NCI-H774 (cell line): ENCODE measurements at places on chromosomes 11 and 22.

DNA sequence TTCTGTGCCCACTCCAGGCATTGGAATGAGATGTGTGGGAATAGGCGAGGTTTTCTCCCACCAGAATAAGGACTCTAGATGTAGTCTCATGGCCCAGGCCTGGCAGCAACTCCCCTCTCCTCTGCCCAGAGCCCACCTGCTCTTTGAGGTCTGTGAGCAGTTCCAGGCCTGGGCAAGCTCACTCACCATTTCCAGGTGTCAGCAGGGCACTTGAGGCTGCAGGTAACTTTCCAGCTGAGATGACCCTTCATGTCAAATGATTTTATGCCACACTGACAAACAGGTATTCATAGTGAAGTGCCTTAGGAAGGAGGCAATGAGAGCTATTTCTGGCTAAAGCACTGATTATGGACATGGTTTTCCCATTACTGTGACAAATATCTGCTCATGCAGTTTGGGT is 123.3 kb upstream of the CCDC90B start:
- DNase-seq, result no peak

- no peak for DNase-seq
These were observed 15.7 kb upstream of the SYT8 start for GRCh38 chr11:1819074-1819473.

- no peak for DNase-seq
These were observed 6.9 kb downstream of the OR8B12 start for GRCh38 chr11:124536520-124536919.

GRCh38 chr22:46121523-46122287 is 28.6 kb upstream of the PPARA start:
- no peak for DNase-seq

- no peak for DNase-seq
These were observed 42.2 kb downstream of the BIRC2 start for GRCh38 chr11:102389253-102389652.

- DNase-seq, result no peak
These were observed 9.8 kb upstream of the APOL6 start for GRCh38 chr22:35638410-35638809.

GRCh38 chr22:29254286-29254660 is 13.5 kb downstream of the RHBDD3 start:
- DNase-seq, result no peak

- peak; percentile 67 for DNase-seq
These were observed 81.9 kb downstream of the UVRAG start for GRCh38 chr11:75896843-75897419.

DNA sequence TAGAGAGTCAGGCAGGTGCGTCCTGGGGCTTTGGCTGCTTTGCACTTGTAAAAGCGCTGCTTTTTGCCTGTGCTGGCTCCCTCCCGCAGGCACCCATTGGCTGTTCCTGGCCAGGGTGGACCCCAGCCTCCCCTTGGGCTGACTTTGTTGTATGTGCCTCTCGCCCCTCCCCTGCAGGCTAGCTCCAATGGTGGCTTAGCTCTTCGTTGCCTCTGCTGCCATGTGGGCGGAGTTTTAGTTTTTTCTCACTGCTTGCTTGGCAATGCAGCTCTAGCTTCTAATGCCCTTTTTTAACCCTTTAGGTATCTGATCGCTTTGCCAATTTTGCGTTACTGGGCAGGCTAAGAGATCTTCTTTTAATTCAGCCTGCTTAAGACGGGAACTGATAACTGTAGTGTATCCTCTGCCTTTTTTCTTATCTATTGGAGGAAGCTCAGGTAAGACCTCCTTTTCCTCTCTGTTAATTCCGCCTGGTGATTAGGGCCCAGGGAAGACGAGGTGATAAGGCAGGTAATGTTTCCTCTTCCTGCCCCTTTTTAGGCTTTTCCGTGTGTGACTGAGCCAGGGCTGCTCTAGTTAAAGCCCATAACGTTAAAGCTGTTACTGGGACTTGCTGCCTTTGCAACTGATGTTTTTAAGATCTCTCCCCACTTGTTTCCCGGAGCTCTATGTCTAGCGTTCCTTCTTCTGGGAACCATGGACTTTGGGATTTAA is 11.7 kb upstream of the GLYATL1 start:
- peak; percentile 80 for DNase-seq

DNA sequence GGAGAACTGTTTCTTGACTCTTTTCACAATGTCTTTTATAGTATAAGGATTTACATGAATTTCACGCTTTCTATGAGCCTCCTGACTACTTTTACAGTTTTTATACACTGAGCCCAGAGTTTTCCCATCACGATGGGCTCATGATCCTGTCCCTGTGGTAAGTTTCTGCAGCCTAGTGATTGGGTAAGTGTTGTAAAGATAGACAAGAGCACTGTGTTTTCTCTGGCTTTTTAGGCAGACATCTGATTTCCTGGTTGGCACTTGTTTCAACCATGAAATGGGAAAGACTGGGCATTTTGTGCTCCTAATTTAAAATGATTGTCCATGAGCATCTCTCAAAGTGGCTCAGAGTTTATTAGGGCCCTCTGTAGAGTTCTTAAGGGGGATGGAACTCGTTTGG is 299.0 kb downstream of the FAT3 start:
- no peak for DNase-seq

DNA sequence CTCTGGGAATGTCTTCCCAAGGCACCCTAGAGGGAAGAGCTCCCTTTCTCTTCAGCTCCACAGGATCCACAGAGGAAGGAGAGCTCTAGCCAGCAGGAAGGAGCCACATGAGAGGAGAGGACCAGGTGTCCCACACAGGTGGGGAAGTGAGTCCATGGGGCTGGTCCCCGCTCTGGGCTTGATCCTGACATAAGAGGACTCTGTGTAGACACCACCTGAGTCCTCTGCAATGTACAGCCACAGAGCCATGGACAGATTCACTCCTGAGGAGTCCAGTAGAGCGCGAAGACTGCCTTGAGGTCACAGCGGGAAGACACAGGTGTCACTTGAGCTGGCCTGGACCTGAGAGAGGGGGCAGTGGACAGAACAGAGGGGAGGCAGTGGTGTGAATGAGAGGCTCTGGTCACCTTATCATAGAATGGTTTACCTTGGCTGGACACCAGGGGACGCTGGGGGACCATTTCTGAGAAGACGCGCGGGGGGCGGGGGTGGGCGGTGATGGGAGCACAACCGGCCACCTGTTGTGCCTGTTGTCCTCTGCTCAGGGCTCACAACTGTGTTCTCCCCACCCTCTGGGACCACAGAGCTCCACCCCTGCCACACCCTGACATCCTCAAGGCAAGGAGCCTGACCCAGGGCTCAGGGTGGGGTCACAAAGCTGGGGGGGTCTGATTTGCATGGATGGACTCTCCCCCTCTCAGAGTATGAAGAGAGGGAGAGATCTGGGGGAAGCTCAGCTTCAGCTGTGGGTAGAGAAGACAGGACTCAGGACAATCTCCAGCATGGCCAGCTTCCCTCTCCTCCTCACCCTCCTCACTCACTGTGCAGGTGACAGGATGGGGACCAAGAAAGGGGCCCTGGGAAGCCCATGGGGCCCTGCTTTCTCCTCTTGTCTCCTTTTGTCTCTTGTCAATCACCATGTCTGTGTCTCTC is 128.2 kb downstream of the ZNF280B start:
- no peak for DNase-seq

DNA sequence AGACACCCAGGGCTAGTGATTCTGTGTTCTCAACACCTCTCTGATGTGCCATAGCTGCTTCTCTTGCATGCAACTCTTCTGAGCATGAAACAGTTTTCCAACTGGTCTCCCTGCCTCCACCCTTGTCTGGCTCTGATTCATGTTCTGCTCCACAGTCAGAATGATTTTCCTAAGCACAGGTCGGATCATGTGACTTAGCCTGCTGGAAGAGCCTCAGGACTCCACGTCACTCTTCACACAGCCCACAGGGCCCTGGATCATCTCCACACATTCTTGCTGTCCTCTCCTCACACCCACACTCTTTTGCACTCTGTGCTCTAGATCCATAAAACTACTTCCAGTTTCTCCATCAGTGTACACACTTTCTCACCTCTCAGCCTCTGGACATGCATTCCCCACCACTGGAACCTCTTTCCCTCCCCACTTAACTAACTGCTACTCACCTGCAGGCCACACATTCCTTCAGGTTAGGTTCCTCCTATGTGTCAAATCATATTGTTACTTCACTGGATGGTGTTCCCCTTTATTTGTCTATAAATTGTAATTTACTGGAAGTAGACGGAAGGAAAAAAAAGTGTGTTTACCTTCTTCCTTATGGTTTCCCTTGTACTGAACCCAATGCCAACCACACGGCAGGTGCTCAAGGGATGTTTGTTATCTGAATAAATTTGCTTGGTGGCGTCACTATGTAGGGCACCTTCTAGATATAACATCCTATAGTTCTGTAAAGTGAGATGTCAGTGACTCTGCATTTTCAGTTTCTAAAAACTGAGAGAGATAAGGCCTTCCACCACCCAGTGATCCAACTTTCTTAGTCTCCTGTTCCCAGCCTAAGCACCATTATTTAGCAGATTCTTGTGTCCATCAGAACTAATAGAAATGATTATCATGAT is 133.7 kb downstream of the ETS1 start:
- no peak for DNase-seq

GRCh38 chr22:23216461-23217170 is 36.3 kb downstream of the BCR start:
- DNase-seq, result no peak

DNA sequence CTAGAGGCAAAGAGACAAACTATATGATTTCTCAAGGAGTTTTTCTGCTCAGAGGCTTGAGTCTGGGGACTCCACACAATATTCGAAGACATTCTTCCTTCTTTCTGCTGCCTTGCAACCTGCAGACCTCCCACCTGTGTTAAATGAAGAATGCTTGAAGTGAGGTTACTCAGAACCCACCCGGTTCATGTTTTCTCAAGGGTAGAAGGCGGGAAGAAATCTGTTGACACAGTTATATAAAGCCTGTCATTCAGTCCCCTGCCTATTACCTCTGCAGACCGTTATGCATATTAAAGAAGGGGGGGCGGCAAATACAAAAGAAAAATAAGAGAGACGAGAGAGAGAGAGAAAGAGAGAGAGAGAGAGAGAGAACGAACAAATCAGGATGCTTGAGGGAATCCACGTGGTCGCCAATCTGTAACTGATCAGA is 2.2 kb upstream of the KMT2A start:
- peak; percentile 16 for DNase-seq

- DNase-seq, result no peak
These were observed 14.4 kb upstream of the SCGB1A1 start for GRCh38 chr11:62404435-62404834.

- DNase-seq, result no peak
These were observed 87.2 kb downstream of the RELT start for GRCh38 chr11:73463359-73463758.

GRCh38 chr22:33049119-33049729 is 9.0 kb downstream of the SYN3 start:
- no peak for DNase-seq

GRCh38 chr22:22948651-22949571 is 61.3 kb downstream of the IGLL5 start:
- DNase-seq, result no peak

DNA sequence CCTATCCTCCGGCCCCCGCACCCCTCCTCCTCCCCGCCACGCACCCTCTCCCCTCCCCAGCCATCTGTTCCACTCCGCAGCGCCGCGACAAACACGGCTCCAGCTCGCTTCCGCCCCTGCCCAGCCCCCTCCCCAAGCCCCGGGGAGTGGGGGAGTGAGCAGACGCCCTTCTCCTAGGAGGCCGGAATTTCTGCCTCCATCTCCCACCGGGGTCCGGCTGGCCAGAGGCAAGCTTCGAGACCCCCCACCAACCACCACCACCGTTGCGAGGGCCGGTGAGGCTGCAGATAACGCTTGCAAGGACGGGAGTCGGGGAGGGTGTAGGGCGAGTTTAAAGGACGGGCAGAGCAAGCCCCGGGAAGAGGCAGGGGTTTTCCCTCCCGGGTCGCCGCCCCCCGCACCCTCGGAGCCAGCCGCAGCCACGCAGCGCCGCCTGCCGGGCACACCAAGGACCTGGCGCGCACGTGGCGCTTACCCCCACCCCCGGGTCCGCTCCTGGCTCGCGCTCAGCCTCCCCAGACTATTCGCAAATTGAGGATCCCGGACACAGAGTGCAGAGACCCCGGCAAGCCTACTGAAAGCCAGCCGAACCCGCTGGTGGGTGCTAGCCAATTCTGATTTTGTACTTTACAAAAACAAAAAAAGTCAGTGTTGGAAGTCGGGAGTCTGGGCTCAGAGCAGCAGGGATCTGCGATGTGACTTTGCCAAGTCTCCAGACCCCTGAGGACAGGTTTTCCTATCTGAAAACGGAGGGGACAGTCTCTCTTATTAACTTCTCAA is 22.6 kb downstream of the RTN4RL2 start:
- no peak for DNase-seq

DNA sequence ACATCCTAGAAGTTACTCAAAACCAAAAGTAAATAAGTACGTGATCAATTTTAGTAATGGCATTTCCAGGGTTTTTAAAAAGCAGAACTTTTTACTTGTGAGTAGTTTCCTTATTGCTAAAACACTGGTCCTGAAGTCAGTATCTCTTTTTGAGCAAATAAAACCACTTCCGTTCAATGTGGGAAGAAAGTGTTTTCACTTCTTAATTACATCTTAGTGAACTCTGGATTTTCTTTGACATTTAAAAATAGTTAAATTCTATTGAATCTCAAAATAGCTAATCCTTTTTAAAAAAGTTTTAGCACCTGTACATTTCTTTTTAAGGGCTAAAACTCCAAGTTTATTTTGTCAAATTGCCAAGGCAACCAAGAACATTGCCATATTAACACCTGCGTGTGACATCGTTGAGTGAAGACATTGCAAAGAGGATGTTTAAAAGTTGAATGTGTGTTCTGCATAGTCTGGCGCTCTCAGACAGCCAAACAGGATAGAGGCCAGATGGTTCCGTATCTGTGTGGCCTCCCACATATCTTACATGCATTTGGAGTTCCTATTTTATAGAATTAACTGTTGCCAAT is 17.2 kb upstream of the OR5B21 start:
- DNase-seq, result no peak

- DNase-seq, result no peak
These were observed 10.1 kb downstream of the DGCR8 start for GRCh38 chr22:20089977-20090729.

GRCh38 chr11:62804310-62805075 is 747 bp downstream of the NXF1 start:
- no peak for DNase-seq

GRCh38 chr11:119728211-119728626 is 781 bp downstream of the NECTIN1 start:
- peak; percentile 29 for DNase-seq

DNA sequence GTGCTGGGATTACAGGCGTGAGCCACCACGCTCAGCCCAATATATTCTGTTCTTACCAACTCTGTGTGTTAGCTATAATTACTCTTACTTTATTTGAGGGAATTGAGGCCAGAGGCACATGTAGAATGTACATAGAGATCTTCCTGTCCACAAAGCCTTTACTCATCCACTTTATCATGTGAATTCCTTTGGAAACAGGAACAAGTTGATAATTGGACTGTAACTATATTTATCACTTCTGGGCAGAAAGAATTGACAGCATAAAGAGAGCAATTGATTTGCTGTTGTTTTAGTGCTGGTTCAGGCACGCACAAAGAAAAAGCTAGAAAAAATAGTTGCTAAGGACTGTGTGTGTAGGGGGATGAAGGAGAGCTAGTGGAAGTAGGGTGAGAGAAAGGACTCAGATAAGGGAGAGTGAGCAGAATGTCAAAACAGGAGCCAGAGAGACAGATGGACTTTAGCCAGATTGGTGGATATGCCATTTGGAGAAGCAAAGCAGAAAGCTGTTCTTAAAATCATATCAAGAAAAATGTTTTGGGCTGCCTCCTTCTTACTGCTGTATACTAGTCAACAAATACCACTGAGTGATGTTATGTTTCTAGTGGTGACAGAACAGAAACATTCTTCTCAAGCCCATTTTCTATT is 929.8 kb upstream of the CNTN5 start:
- no peak for DNase-seq

GRCh38 chr11:72863916-72864315 is 49.7 kb downstream of the ATG16L2 start:
- DNase-seq, result no peak

- DNase-seq, result no peak
These were observed 3.3 kb downstream of the TESMIN start for GRCh38 chr11:68748061-68748460.
